Fibroblast of lung (primary cell): ENCODE measurements at places on chromosomes 4 and X. TPM values are rescaled to one million over a fixed set of nuclear protein-coding genes. Genes with fewer than 3 reads are reported as not detected.

The P2RY10 gene
- total RNA-seq, result not detected in 2 replicates

The SPATA4 gene
- total RNA-seq, result 0.26 and 0.66 TPM in 2 replicates

The OTC gene
- not detected in 2 replicates for total RNA-seq

The WFS1 gene
- total RNA-seq, result 18.5 and 37.5 TPM in 2 replicates

The VSIG1 gene
- not detected in 2 replicates for total RNA-seq
